Activated CD4-positive, CD25-positive, alpha-beta regulatory T cell (primary cell): ENCODE measurements at places on chromosomes 1 and 21.

GRCh38 chr1:39729842-39730241 is 8.8 kb upstream of the PPIE start:
- DNase-seq, result no peak

GRCh38 chr1:206457408-206458120 is 12.7 kb upstream of the IKBKE start:
- DNase-seq, result no peak

GRCh38 chr1:17774452-17774851 is 19.3 kb downstream of the ACTL8 start:
- no peak for DNase-seq

DNA sequence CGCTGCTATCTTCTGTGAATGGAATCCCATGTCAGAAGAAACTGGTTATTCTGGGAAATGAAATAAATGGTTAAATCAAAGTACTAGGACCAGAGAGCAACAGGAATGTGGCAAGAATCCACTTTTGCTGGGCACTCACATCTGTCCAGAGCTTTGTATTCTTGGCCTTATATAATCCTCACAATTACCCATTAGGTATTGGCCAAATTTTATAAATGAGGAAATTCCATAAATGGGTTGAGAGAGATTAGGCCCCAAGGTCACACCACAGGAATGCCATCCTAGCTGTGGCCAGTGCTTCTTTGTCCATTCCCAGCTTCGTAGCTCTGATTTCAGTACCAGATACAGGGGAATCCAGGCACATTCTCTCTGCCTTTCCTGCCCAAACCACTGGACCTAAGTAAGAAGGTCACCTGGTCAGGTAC is 76.1 kb upstream of the HOOK1 start:
- no peak for DNase-seq

DNA sequence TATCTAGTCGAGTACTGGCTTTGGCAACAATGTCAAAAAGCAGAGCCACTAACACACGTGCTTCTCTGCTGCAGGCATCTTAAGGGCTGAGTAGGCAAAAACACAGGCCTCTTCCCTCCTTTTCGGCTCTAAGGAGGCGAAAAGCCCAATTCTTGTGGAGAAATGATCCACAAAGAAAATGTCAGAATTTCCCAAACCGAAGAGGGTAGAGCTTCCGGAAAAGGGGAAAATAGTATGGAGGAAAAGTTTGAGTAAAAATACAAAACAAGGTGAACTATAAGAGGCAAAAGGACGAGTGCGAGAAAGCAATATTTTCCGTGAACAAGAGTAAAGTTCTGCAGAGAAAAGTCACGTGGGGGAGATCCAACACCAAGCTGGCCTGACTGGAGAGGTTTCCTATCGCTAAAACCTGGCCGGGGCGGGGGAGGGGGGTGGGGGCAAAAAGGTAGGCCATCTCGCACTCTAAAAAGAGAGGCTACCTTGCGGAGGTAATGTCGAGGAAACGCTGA is 551 bp downstream of the ZRANB2 start:
- no peak for DNase-seq

GRCh38 chr1:14338509-14338908 is 260.0 kb upstream of the KAZN start:
- no peak for DNase-seq

GRCh38 chr1:164466001-164466421 is 93.0 kb upstream of the PBX1 start:
- no peak for DNase-seq

- no peak for DNase-seq
Measured at GRCh38 chr1:65170511-65171142, 22.6 kb downstream of the AK4 start.

DNA sequence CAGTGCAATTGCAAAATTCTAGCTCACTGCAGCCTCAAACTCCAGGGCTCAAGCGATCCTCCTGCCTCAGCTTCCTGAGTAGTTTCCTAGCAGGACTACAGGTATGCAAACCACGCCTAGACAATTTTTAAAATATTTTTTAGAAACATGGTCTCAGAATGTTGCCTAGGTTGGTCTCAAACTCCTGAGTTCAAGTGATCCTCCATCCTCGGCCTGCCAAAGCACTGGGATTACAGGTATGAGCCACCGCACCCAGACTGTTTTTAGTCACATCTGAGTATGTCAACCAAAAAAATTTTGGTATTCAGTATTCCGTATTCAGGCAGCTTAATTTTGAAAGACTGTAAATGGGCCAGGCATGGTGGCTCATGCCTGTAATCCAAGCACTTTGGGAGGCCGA is 11.2 kb downstream of the TARBP1 start:
- DNase-seq, result no peak

DNA sequence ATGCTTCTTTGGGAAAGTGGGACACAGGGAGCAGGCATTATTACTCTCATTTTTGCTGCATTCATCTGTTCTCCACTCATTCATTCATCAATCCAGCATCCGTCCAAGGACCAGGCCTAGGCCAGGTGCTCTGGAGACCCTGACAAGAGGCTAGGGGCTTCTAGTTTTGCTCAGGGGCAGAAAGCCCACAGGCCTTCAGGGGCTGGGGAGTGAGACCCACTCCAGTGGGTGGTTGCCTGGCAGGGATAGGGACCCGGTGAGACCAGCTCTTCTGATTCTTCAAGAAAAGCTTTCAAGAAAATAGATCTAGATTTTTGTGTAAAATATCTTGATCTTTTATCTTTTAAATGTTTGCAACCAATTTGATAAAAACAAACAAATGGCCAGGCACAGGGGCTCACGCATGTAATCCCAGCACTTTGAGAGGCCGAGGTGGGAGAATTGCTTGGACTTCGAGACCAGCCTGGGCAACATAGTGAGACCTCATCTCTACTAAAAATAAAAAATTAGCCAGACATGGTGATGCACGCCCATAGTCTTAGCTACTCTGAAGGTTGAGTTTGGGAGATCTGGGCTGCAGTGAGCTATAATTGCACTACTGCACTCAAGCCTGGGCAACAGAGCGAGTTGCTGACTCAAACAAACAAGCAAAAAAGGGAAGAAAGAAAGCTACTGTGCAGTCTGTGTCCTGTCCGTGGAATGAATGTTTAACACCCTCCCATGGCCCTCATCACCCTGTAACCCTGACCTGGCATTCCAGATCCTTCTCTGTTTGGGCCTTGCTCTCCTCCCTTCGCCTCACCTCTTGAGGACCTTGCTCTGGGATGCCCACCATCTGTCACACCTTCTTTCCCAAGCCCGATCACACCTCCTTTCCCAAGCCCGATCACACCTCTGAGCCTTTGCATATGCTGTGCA is 17.3 kb upstream of the LRP8 start:
- no peak for DNase-seq

DNA sequence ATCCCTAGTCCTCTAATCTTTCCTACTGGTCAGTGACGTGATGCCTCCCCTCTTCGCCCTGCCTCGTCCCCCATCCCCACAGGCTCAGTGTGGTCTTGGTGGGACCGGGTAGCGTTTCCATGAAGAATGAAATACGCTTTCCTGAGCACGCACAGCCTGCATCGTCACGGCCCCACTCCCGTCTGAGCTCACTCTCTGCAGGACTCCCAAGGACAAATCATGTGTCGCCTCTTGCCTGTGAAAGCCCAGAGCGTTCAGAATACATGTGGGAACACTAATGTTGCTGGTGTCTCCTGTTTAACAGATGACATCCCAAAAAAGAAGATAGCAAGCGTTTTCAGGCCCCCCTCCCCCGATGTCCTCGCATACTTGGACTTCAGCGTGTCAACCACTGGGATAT is 49.2 kb downstream of the S100B start:
- no peak for DNase-seq

GRCh38 chr1:21182181-21182731 is 5.6 kb upstream of the EIF4G3 start:
- no peak for DNase-seq

DNA sequence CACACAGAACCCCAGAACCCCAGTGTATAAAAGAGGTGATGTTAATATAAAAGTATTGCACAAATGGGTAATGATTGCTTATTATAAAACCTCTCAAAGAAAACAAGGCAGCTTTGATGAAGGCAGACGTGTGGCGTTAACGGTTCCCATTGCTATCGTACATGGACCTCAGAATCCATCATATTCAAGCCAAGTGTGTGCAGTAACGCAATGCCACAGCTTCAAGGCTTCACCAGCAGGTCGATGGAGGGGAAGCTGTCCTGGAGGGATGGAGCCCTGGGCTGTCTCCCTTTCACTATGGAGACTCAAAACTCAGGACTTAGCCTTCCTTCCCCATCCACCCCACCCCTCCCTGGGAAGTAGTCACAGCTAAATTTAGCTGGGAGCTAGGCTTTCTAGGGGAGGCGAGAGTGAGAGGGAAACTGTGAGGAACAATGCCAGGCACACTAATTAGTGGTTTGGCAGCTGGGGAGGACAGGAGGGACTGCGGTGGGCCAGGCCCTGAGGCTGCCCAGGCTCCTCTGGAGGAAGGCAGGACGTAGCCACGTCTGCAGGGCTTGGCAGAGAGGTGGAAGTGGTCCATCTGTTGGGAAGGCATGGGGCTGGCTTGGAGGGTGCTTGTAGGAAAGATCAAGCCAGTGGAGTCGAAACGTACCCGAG is 121.2 kb downstream of the HMGB4 start:
- DNase-seq, result no peak

GRCh38 chr1:186754542-186755145 is 74.1 kb upstream of the PLA2G4A start:
- no peak for DNase-seq

- DNase-seq, result no peak
Measured at GRCh38 chr21:34949499-34949898, 99.6 kb downstream of the RUNX1 start.

DNA sequence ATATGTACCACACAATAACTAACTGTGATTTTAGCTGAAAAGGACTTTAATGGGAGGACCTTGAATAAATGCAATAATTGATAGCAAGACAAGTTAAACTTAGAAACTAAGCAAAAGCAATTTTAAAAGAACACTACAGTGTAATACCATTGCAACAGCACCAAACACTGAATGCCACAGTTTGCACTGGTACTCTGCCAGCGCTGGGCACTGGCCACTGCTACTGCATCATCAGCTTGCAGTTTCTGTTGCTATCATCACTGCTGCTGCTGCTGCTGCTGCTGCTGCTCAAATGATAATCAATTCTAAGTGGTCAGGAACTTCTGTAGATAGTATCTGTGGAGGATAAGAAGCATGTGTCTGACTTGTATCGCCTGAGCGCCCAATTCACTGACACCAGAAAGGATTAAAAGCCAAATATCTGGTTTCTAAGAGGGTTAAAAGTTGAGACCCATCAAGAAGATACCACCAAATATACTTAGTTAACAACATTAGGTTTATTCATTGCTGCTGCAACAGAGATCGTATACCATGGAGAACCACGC is 306.9 kb downstream of the LRRC40 start:
- no peak for DNase-seq

DNA sequence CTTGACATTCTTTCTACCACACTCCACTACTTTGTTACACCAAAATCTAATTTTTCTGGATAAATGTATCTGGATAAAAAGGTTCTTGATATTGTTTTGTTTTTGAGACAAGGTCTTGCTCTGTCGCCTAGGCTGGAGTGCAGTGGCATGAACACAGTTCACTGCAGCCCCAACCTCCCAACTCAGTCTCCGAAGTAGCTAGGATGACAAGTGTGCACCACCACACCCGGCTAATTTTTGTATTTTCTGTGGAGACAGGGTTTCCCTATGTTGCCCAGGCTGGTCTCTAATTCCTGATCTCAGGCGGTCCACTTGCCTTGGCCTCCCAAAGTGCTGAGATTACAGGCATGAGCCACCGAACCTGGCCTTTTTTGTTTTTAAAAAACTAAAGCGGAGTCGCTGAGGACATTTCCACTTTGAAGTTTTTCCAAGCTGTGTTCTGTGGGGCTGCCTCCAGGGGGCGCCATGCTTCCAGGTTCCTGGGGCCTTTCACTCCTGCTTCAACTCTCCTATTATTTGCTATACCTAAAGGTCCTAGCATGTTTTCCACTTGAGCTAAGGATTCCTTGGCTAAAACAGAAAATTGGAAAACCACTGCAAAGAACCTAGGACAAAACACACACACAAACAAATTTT is 14.1 kb upstream of the NCMAP start:
- DNase-seq, result no peak

DNA sequence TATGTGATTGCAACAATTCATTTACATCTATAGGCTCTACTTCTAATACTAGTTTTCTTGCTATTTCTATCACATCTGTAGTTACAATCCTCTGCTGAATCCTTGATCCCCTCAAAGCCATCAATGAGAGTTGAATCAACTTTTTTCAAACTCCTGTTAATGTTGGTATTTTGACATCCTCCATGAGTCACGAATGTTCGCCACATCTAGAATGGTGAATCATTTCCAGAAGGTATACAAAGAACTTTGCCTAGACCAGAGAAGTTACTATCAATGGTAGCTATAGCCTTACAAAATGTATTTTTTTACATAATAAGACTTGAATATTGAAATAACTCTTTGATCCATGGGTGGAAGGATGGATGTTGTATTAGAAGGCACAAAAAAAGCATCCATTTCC is 110.0 kb downstream of the AMY1C start:
- DNase-seq, result no peak

GRCh38 chr1:208163539-208163938 is 80.6 kb downstream of the PLXNA2 start:
- no peak for DNase-seq

DNA sequence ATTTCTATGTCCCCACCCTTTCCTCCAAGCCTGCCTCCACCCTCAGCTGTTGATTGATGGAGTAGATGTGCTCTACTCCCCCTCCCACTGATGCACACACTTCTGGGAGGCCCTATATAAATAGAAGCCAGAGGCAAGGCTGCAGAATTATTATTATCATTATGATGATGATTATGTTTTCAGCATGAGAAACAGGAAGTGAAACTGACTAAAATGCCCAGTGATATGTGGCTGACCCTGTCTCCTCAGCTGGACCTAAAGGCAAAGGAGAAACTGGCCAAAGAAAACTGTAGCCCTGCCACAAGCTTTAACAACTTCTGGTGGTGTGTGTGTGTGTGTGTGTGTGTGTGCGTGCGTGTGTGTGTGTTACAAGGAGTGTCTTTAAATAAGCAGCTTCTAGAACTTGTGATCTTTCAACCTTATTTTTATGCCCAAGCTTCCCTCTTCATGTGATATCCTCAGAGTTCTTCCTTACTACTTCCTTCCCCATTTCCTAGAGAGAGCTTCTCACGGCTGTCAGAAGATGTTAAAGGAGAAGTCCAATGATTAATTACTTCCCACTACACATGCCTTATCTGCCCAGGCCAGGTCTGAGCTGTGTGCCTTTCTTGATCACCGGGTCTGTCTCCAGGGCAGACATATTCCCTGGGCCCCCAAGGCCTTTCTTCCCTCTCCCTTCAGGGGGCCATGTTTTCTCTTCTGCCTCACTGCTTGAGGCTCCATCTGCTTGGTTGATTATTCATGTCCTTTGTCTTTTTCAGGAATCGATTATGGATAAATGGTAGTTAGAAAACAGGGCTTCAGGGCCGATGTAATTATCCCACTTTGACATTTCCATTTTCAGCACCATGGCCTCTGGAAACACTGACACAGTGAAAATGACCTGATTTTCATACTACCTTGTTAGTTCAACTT is 11.6 kb upstream of the MAPKAPK2 start:
- no peak for DNase-seq

DNA sequence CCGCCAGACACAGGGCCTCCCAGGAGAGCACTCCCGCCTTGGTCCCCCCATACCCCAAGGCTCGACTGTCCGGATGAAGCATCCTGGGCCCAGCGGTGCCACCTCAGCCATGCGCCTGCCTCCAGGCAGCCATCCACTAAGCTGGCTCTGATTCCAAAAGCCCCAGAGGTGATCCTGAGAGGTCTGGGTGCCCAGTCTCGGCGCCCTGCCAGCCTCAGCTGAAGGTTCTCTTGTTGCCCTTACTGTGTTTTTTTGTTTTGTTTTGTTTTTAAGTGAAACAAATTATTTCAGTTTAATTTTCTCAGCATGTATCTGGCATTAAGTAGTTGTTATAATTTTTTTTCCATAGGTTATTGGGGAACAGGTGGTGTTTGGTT is 44.9 kb downstream of the NUAK2 start:
- no peak for DNase-seq

- DNase-seq, result no peak
Measured at GRCh38 chr1:202932476-202932875, 5.4 kb upstream of the KLHL12 start.
